ENCODE measurements at places on chromosomes 6 and 20.
A peak's percentile ranks its signal among the peaks of the same experiment; 100 is the strongest.

GRCh38 chr20:16613954-16614353, 40.7 kb upstream of the KIF16B start:
- H3K27me3 ChIP-seq = no peaks in the 10 kb centered on the region
- H3K4me1 ChIP-seq = no peaks in the 10 kb centered on the region
- H3K27ac ChIP-seq = no peak overlapping the region
- H3K36me3 ChIP-seq = no peaks in the 10 kb centered on the region
- no peak overlapping the region for H3K4me3 ChIP-seq

- no peaks in the 10 kb centered on the region for H3K36me3 ChIP-seq
- no peak overlapping the region for H3K27ac ChIP-seq
- DNase-seq = no peak
- no peaks in the 10 kb centered on the region for H3K27me3 ChIP-seq
Measured at GRCh38 chr6:132140189-132140588, 189.0 kb upstream of the CCN2 start.

GRCh38 chr6:142013875-142014495, 118.7 kb upstream of the GJE1 start:
- no peaks in the 10 kb centered on the region for H3K27me3 ChIP-seq
- H3K36me3 ChIP-seq = no peaks in the 10 kb centered on the region
- H3K4me3 ChIP-seq = no peak overlapping the region
- no peak overlapping the region for H3K27ac ChIP-seq
- no peak for DNase-seq
- no peaks in the 10 kb centered on the region for H3K4me1 ChIP-seq

GRCh38 chr20:46814366-46815232, 80.0 kb upstream of the EYA2 start:
- H3K27ac ChIP-seq = no peak overlapping the region
- no peak for DNase-seq
- H3K4me1 ChIP-seq = no peaks in the 10 kb centered on the region
- H3K4me3 ChIP-seq = no peak overlapping the region
- no peaks in the 10 kb centered on the region for H3K27me3 ChIP-seq

DNA sequence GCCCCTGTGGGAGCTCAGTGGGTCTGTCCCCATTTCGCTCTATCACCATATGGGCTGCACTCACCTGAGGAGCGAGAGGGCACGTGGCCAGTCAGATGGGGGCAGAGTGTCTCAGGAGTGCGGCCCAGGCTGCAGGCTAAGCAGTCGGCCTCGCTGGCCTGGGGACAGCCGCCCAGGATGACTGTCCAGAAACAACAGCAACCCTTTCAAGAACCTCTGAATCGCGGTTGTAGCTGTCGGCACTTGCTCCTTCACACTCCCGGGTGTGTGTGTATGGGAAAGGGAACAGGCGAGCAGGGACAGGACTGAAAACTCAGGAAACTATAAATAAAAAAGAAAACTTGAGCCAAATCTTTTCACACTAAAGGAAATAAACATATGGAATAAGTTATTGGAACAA, 63.1 kb downstream of the TFAP2A start:
- no peaks in the 10 kb centered on the region for H3K4me1 ChIP-seq
- no peaks in the 10 kb centered on the region for H3K36me3 ChIP-seq
- no peak overlapping the region for H3K4me3 ChIP-seq
- no peak for DNase-seq
- H3K27me3 ChIP-seq = no peaks in the 10 kb centered on the region

- no peak for DNase-seq
- H3K27ac ChIP-seq = no peak overlapping the region
- peaks cover 22% of the 10 kb centered on the region for H3K4me1 ChIP-seq
- no peak overlapping the region for H3K4me3 ChIP-seq
Measured at GRCh38 chr6:3453413-3454272, 3.2 kb downstream of the SLC22A23 start.

DNA sequence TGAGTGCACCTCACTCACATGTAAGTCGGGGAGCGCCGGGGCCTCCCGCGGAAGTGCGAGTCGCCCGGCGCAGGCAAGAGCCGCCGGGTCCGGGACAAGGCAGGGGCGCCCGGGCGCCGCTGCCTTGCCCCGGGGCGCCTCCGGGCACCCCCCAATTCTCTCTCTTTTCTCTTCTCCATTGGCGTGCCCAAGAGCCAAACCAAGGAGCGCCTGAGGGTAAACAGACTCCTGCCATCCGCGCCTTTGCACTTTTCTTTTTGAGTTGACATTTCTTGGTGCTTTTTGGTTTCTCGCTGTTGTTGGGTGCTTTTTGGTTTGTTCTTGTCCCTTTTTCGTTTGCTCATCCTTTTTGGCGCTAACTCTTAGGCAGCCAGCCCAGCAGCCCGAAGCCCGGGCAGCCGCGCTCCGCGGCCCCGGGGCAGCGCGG, 36.8 kb downstream of the GNAS start:
- peaks cover 15% of the 10 kb centered on the region for H3K4me1 ChIP-seq
- no peaks in the 10 kb centered on the region for H3K36me3 ChIP-seq
- peak overlapping the region; percentile 83 for H3K27ac ChIP-seq
- no peak for DNase-seq
- no peaks in the 10 kb centered on the region for H3K27me3 ChIP-seq
- H3K4me3 ChIP-seq = peak overlapping the region; percentile 73

DNA sequence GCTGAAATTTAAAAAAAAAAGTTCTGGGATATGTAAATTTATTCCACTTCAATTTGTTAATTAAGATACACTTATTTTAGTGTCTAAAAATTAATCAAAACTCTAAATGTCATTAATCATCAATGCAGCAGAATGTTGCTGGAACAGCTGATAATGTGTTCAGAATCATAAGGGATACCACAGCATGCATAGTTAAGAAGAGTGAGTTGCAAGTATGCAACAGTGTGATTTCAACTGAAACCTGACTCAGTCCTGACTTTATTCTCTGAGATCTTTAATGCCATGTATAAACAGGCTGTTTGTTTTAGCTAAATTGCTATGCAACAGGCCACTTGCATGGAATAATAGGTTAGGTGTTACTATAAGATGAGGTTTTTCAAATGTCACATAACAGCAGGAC, 1.4 kb downstream of the GRIK2 start:
- no peak overlapping the region for H3K4me3 ChIP-seq
- H3K4me1 ChIP-seq = no peaks in the 10 kb centered on the region
- peaks cover 13% of the 10 kb centered on the region for H3K27me3 ChIP-seq
- H3K27ac ChIP-seq = no peak overlapping the region
- no peaks in the 10 kb centered on the region for H3K36me3 ChIP-seq

GRCh38 chr20:33316343-33316742, 33.3 kb downstream of the BPIFB1 start:
- H3K4me3 ChIP-seq = no peak overlapping the region
- DNase-seq = no peak
- H3K4me1 ChIP-seq = no peaks in the 10 kb centered on the region
- H3K27me3 ChIP-seq = no peaks in the 10 kb centered on the region
- H3K27ac ChIP-seq = no peak overlapping the region

- H3K27ac ChIP-seq = no peak overlapping the region
- H3K36me3 ChIP-seq = no peaks in the 10 kb centered on the region
- DNase-seq = no peak
- peaks cover 32% of the 10 kb centered on the region for H3K27me3 ChIP-seq
Measured at GRCh38 chr20:64053841-64054661, 4.6 kb upstream of the SOX18 start.

DNA sequence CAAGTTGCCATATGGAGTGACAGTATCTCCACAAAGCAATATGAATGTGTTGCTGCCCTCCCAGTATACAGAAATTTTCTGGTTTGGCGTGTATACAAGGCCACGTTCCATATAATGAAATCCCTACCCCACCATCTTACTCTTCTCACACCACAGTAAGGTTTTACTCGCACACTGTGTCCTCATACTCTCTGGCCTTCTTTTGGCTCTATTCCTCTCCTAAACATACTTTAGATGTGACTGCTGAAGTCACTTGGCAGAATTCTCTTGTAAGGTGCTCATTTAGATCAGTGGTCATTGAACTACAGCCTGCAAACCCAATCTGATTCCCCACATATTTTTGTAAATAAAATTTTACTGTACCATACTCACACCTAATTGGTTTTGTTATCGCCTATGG, 123.2 kb downstream of the RFPL4B start:
- H3K4me1 ChIP-seq = no peaks in the 10 kb centered on the region
- no peak for DNase-seq
- no peak overlapping the region for H3K4me3 ChIP-seq
- no peaks in the 10 kb centered on the region for H3K36me3 ChIP-seq
- H3K27ac ChIP-seq = no peak overlapping the region

DNA sequence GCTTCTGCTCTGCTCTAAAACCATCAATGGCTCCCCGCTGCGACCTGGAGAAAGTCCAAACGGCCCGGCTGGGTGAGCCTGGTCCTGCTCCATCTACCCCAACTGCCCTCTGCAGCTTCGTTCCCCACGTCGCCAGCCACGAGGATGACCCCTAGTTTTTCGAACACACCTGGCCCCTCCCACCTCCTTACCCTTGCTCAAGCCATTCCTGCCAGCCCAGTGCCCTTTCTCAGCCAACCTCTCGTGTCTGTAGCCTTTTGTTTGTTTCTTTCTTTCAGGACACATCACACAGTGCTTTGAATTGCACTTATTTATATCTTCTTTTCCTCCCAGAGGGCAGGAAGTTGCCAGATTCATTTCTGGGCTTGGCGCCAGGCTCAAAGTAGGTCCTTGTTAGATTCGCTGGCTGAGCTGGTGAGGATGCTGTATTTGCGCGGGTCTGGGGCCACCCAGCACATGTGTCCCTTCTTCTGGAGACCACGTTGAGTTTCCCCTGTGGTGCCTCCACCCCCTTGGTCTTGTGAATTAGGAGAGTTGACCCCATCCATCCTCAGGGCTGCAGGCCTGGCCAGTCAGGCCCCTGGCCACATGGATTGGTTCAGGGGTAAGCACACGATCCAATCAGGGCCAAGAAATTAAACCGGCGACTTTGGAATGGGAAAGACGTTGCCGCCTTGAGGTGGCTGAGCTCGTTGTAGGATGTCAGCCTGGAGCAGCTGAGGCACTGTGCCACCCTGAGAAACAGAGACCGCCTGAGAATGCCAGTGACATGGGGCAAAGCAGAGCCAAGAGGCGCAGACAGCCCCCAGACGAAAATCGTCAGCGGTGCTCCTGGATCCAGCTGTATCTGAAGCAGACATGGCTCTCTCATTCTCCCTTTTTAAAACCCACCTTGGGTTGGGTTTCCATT, 156.0 kb downstream of the CEBPB start:
- H3K27ac ChIP-seq = no peak overlapping the region
- DNase-seq = no peak
- H3K4me3 ChIP-seq = no peak overlapping the region
- H3K4me1 ChIP-seq = no peaks in the 10 kb centered on the region
- no peaks in the 10 kb centered on the region for H3K36me3 ChIP-seq

DNA sequence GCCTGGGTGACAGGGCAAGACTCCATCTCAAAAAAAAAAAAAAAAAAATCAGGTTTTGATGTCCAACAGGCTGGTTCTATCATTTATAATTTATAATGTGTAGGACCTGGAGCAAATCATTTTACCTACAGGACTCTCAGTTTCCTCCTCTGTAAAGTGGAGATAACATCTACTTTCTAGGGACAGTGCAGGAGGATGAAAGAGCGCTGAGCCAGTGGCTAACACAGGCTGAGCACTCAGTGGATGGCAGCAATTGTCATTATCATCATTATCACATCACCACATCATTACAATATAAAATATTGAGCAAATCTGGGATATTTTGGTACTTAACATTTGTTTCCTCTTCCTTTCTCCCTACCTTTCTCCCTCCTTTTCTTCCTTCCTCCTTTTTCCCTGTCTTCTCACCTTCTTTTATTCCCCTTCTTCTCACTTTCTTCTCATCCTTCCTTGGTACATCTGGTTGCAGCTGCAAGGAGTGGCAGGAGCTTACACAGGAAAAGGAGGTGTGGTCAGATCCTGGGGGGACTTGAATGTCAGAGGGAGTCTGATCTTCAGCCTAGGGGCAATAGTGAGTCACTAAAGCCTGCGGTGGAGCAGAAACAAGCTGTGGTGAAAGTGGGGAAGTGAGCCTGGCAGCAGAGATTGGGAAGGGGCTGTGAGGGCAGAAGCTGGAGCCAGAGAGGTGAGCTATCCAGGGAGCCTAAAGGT, 24.6 kb upstream of the CTNNBL1 start:
- no peak overlapping the region for H3K4me3 ChIP-seq
- no peak overlapping the region for H3K27ac ChIP-seq
- peaks cover 4% of the 10 kb centered on the region for H3K27me3 ChIP-seq
- DNase-seq = no peak

DNA sequence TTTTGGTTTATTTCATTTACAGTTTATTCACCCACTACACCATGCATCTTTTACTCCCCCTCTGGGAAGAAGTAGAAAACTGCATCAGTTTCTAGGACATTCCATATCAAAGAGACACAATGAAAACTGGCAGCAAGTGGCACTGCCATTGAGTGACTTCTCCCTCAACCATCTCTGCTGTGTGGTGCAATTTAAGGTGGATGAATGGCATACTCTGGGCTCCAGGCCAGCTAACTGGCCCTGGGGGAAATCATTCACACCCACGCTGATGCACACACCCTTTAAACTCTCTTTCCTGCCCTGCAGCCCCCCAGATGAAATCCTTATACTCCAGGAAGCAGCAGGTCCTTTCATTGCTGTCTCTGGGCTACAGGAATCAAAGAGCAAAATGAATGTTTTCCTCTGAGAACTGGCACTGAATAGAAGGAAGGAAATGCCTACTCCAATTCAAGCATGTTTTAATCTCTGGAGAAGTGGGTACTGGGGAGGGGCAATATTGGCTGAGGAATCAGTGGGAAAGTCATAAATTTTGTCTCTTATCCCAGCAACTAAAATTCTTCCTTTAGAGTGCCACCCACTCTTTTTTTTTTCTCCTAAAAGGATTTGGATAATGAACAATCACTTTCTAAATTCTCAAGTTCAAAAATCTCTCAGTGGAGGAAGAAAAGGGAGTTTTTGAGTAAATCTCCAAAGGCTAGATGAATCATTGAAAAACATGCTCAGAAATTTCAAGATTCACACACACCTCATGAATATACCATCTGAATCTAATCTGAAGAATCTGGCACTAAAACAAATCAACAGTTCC, 16.9 kb upstream of the RFPL4B start:
- no peaks in the 10 kb centered on the region for H3K4me1 ChIP-seq
- no peaks in the 10 kb centered on the region for H3K27me3 ChIP-seq
- H3K27ac ChIP-seq = no peak overlapping the region
- DNase-seq = no peak

DNA sequence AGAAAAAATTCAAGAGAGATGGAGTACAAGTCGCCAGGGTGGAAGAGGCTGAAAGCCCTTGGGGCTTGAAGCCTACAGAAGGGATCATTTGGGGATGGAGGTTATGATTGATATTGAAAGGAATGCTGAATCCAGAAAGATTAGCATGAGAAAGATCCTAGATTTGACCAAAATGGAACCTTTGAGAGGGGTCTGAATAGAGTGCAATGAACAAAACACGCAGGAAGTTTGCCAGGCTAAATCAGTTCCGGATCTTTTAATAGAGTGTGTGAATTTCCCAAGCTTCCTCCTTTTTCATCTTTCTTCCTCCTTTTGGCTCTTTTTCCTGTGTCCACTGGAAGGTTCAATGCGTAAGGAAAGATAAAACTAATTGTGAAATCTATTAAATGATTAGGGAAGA, 15.3 kb downstream of the IPCEF1 start:
- H3K4me3 ChIP-seq = no peak overlapping the region
- no peak overlapping the region for H3K27ac ChIP-seq
- no peaks in the 10 kb centered on the region for H3K36me3 ChIP-seq

- H3K27me3 ChIP-seq = no peaks in the 10 kb centered on the region
- DNase-seq = no peak
- no peaks in the 10 kb centered on the region for H3K36me3 ChIP-seq
Measured at GRCh38 chr6:120894077-120894476, 440.2 kb downstream of the TBC1D32 start.
